ENCODE measurements at places on chromosomes 13 and 19. TPM values are rescaled to one million over a fixed set of nuclear protein-coding genes. Genes with fewer than 3 reads are reported as not detected.

DNA sequence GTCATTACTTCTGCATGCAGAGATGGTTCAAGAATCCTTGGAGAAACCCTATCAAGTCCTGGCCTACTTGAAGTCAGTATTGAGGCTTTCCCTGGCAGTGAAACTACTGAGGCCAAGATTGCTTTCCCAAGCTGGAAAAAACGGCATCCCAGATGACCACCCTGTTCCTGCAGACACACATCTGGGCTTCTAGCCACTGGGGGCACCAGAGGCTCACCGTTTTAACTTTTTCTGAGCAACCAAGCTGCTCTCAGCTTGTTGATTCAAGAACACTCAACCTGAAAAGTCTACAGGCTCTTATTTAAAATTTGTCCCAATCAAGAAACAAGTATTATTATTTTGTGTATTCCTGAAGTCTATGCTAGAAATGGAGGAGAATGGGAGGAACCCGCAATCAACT is 66.6 kb downstream of the SPRYD7 start:
- DNase-seq, result no peak

DNA sequence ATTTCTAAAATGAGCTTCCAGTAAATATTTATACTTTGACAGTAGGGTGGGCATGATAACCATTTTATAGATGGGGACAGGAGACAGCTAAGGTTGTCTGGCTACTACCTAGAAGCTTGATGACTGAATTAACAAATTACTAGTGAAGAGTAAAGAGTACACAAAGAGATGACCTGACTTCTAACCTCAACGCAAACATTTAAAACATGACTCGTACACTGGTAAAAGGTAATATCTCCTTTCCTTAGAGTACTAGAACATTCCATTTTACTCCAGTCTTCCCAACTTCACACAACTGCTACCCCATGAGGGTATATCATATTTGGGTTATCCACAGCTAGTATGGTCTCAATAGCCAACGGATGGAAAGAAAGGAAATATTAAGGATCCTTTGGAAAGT is 258.9 kb downstream of the FOXO1 start:
- DNase-seq, result no peak

DNA sequence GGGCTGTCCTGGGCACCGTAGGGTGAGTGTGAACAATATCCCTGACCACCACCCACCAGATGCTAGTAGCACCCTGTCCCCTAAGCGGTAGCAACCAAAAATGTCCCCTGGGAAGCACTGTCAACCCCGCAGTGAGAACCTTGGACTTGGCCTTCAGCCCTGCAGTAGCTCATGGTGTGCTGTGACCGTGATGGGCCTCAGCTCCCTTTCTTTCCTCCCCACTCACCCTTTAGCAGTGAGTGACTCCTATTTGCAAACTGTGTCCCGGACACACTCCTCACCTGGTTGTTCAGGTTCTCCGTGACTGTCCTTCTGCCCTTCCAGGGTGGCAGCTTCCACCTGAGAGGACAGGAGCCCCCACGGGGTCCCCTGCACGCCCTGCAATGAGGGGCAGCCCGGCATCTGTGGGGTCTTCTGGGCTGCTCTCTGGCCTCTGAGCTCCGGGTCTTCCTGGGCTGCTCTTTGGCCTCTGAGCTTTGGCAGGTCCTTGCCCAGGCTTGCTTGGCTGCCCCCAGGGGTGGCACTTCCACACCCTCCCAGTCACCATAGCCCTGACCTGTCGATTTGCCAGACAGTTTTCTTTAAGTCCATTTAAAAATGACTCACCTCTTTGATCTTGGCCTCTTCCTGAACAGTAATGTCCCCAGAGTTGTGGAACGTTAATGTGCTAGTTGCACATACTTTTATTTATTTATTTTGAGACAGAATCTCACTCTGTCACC is 3.8 kb downstream of the KDM4B start:
- DNase-seq, result no peak

GRCh38 chr13:46372071-46372470 is 15.0 kb downstream of the RUBCNL start:
- no peak for DNase-seq

DNA sequence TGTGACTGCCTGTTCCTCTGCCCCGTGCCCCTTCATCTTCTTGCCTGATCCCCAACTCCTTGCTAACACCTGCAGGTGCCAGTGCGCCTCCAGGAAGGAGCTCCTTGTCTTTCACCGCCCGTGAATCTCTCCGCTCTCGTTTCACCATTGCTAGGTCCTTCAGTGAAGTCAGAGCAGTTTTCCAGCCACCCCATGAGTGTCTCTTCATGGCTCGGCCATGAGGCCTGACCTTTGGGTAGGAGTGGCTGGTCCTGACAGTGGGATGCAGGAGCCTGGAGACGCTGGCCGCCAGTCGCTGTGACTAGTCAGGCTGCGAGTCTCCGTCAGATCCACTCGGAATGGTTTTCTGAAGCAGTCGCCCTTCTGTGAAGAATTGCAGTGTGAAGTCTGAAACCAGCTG is 43.8 kb downstream of the ING1 start:
- DNase-seq, result no peak

DNA sequence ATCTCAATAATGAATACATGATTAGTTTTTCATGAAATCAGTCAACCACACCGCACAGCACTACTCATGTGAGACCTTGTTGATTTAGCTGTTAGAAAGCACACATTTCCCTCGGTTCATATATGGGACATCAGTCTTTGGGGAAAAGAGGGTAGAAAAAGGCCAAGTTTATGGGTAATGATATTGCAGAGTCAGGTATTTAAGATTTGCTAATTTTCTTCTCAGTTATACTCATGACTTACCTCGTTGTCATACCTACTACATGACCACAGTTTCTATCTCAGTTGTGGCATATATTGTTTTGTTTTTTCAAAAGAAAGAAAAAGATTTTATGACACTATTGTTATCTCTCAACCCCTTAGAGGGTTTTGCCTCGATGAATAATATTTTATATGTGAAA is 165.6 kb downstream of the POU4F1 start:
- DNase-seq, result no peak

DNA sequence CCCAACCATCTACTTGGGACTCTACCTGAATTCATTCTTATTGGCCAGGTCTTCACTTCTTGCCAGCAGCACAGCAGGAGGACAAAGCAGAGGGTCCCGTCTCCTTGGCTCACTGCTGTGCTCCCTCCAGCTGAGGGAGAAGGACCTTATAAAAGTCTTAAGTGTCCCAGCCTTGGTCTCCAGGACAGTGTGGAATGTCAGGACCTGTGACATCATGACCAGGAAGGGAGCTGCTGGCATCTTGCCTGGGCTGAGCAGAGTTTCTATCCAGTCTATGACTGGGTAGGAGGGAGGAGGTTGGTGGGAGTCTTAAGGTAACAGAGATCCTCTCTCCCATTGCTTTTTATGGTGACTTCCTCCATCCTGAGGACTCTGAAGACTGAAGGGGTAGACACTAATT is 56.6 kb upstream of the ANKRD10 start:
- DNase-seq, result no peak

DNA sequence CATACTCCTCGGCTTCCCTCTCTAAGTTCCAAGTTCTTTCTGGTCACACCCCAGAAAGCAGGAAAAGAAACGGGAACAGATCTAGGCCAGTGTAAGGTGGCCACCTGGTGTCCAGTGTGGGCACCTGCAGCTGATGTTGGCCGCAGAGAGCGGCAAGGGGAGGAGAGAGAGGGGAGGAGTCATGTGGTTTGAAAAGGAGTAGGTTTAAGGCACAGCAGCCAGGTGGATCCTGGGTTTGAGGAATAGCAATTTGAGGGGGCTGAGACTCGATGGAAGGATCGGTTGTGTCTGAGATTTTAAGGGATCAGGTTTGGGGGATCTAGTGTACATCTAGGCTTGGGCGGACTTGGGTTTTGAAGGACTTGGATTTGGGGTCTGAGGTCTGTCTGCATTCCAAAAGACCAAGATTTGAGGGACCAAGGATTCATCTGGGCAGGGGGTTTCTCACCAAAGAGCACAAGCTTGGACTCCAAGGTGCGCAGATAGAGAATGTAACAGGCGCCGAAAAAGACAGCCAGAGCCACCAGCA is 1.2 kb downstream of the RABAC1 start:
- no peak for DNase-seq

GRCh38 chr13:41652735-41653361 is 195.5 kb downstream of the RGCC start:
- no peak for DNase-seq

- DNase-seq, result no peak
These were observed 1643.2 kb upstream of the PRR20A start for GRCh38 chr13:55497486-55497885.

GRCh38 chr13:51397262-51397941 is 55.4 kb downstream of the INTS6 start:
- DNase-seq, result peak; percentile 2

GRCh38 chr19:42017040-42017439 is 23.0 kb upstream of the ATP1A3 start:
- DNase-seq, result no peak

DNA sequence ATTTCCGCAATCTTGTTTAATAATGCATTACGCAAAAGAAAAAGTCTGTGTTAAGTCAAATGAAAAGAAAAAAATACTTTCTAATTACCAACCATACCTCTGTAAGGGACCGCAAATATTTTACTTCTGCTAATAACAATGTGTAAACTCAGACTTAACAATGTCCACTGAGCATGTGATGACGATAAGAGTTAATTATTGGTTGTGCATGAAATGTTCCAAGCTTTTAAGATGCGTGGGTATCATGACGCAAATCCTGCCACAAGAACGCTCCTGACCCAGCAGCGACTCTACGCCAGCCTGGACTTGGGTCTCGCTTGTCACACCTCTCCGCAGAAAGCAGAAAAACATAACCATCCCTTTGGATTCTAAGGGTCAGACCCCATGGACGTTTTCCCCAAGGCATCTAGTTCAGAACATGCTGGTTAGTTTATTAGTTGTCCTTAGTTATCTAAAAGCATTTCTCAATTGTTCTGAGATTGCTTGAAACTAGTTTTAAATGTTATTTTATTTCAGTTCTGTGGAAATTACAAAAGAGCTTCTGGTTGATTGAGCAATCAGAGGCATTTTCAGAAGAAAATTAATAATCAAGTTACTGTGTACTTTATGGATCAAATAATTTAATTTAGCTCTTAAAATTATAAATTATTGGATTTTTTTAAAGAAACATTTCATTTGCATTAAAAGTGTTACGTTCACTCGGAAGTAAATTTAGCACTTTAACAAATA is 779.9 kb upstream of the ARGLU1 start:
- DNase-seq, result no peak

- DNase-seq, result no peak
These were observed 18.8 kb upstream of the GTF3A start for GRCh38 chr13:27405546-27406134.

GRCh38 chr13:33367926-33368325 is 82.4 kb upstream of the STARD13 start:
- no peak for DNase-seq

- DNase-seq, result no peak
These were observed 18.2 kb upstream of the GTF2F2 start for GRCh38 chr13:45102136-45102507.

GRCh38 chr13:31970231-31970930 is 61.2 kb upstream of the FRY start:
- DNase-seq, result no peak

- no peak for DNase-seq
These were observed 1763.3 kb upstream of the MIR17HG start for GRCh38 chr13:89584058-89584620.

- DNase-seq, result peak; percentile 70
These were observed 480 bp upstream of the KLF16 start for GRCh38 chr19:1863638-1864479.

GRCh38 chr13:36789730-36790129 is 29.3 kb upstream of the RFXAP start:
- no peak for DNase-seq

- DNase-seq, result no peak
These were observed 85.6 kb downstream of the RXFP2 start for GRCh38 chr13:31824705-31825517.

- DNase-seq, result no peak
These were observed 231.5 kb upstream of the KLHL1 start for GRCh38 chr13:70339738-70340137.

DNA sequence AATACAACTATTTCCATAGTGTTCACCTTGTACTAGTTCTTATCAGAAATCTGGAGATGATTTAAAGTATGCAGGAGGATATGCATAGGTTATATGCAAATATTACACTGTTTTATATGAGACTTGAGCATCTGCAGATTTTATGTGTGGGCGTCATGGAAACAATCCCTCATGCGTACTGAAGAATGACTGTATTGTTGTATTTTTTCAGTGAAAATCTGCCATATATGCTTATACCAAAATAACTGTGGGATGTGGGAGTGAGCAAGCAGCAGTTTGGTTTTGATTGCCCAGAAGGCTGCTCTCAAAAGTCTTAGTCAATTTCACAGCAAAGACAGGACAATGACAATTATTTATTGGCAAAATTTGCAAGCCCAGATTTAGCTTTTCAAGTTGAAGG is 238.8 kb upstream of the PCDH20 start:
- DNase-seq, result no peak

GRCh38 chr13:112940236-112940635 is 28.8 kb upstream of the MCF2L start:
- DNase-seq, result no peak

DNA sequence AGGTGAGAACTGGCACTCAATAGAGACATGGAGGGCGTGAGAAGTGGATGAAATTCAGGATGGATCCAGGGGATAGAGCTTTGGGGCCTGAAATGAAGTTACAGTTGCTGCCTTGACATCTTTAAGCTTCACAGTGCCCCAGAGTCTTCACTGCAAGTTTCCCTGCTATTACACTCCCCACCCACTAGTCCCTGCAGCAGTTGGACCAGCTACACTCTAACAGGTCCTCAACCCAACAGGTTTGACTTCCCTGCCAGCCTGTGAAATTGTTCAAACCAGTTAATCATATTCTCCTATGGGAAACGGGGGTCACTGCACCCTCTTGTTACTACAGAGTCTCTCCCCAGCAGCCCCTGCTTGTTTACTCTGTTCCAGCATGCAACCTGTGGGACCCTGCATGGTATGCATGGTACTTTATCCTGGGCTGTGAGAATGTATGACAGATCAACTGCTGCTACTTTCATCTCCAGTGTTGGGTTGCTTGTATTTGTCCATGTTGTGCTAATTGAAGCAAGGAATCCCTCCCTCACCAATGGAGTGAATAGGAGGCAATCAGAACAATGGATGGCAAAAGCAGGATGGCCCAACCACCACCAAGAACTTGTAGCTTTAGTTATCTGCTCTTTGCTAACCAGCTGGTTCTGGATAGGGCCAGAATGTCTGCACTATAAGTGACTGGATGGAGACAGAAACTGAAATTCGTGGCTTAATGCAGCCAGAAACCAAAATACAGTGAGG is 314.2 kb downstream of the OLFM4 start:
- DNase-seq, result no peak

GRCh38 chr19:30059741-30060457 is 117.9 kb downstream of the URI1 start:
- no peak for DNase-seq

GRCh38 chr19:40702337-40703012 is 12.0 kb upstream of the NUMBL start:
- no peak for DNase-seq

GRCh38 chr13:21466527-21466926 is 7.4 kb upstream of the ZDHHC20 start:
- DNase-seq, result no peak

NHLRC3 gene
- total RNA-seq, result 27.2 TPM

TEX29 gene
- total RNA-seq, result not detected

SYCN gene
- not detected for total RNA-seq

LYPD5 gene
- total RNA-seq, result 6.5 TPM

NLRP7 gene
- total RNA-seq, result not detected

PRRG2 gene
- not detected for total RNA-seq

ICAM4 gene
- total RNA-seq, result 2.0 TPM

SMIM44 gene
- not detected for total RNA-seq

KIR2DL3 gene
- not detected for total RNA-seq

UBE2L5 gene
- 1.1 TPM for total RNA-seq

C1QTNF9B gene
- total RNA-seq, result not detected

FKBP8 gene
- 446 TPM for total RNA-seq

C19orf67 gene
- total RNA-seq, result not detected

GRIK5 gene
- 22.3 TPM for total RNA-seq

HRC gene
- total RNA-seq, result 6.5 TPM

APOC1 gene
- 4.9 TPM for total RNA-seq
